ENCODE measurements at places on chromosomes 1 and 21.

GRCh38 chr1:85314726-85315125 lies 38.3 kb upstream of the BCL10 start:
- DNase-seq: no peak

- DNase-seq: no peak
These were observed 8.7 kb downstream of the PLA2G2D start for GRCh38 chr1:20110679-20111078.

GRCh38 chr1:106534612-106535011 lies 521.9 kb upstream of the PRMT6 start:
- DNase-seq: no peak

GRCh38 chr1:89719502-89720306 lies 86.8 kb downstream of the LRRC8C start:
- no peak for DNase-seq

GRCh38 chr21:38770660-38771059 lies 35.1 kb upstream of the ETS2 start:
- no peak for DNase-seq

DNA sequence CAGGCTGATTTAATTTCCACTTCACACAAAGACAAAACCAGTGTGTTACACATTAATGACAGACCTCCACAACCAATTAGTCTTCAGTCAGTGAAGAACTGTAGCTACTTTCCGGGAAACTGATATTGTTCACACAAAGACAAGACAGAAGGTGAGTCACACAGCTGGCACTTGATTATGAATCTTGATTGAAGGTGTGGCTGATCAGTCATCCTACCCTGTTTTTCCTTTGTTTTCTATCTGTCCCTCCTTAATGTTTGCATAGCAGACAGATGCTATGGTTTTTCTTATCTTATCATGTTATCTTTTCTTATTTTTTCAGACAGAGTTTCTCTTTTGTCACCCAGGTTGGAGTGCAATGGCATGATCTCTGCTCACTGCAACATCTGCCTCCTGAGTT lies 185.1 kb upstream of the GREM2 start:
- no peak for DNase-seq

- no peak for DNase-seq
These were observed 78.5 kb downstream of the BCAR3 start for GRCh38 chr1:93603106-93603505.

- DNase-seq: no peak
These were observed 266.2 kb downstream of the FOXD2 start for GRCh38 chr1:47703981-47704596.

DNA sequence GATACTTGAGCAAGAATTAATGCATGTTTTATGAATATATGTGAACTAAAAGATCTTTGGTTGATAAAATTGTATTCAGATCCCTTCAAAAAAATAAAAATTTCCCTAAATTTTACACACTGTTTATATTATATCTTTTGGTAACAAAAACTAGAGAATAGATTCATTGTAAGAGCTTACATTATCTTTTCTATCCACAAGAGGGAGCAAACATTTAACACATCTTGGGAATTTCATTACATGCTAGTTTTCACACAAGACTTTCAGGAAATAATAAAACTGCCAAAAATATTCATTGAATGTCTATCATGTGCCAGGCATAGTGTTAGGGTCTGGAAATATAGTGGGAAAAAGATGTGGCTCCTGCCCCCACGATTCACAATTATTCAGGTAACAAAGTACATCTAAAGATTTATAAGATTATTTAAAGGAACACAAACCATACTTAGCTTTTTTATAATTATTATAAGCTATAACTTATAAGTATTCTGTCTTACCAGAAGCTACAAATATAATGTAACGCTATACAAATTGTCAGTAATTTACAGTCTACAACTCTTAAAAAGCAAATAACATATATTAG lies 30.6 kb downstream of the FAF1 start:
- no peak for DNase-seq

DNA sequence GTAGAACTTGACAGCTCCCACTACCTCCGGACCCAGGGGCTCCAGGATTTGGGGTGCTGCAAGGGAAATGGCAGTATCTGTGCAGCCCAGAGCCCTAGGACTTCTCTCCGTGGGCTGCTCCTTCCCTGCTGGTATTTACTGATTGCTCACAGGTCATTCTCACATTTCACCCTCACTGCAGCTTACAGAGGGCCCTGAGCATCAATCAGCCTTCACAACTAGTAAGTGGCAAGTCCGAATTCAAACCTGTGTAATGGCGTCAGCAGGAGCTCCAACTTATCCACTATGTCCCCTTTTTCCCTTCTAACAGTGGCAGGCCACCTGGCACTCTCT lies 32.4 kb downstream of the PIK3C2B start:
- no peak for DNase-seq

DNA sequence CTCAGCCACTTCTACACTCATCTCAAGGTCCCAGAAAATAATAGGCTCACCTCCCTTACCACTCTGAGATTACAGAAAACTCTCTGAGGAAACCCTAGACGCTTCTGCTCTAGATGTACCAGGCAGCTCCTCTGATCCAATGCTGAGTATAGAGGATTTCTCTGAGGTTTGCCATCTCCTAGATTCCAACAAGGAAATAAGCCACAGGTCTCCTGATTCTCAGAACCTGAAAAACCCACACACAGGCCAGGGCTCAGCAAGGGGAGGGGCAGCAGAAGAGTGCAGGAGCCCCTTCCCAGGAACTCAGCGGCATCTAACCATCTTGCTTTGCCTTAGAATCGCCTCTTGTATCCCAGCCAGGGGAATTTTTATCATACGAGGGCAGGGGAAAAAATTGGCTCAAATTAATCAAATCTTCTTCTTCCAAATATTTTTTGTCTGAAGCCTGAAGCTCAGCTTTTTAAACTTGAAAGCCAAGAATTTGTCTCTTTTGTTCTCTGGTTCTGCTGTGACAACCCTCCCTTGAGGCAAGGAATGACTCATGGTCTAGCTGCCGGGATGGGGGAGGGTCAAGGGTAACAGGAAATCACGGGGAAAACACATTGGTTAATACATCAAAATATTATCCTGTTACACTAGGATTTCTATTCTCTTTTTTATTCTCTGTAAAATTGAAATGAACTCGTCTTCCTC lies 30.8 kb downstream of the GORAB start:
- no peak for DNase-seq

DNA sequence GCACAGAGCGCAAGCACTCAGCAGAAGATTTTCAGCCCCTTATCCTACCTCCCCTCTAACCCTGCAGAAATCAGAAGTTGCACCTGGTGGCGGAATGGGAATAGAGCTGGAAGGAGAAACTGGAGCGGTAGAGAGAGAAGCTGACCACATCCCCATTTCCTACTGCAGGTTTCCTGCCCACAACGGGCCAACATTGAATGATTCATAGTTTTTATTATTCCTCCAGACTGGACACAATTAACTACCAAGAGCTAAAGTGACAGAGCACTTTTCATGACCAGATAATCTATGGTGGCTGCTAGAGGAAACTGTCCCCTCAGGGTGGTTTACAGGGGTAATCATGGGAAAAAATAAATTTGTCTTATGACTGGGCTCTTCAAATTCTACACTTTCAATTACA lies 21.3 kb upstream of the LRRC8D start:
- no peak for DNase-seq

DNA sequence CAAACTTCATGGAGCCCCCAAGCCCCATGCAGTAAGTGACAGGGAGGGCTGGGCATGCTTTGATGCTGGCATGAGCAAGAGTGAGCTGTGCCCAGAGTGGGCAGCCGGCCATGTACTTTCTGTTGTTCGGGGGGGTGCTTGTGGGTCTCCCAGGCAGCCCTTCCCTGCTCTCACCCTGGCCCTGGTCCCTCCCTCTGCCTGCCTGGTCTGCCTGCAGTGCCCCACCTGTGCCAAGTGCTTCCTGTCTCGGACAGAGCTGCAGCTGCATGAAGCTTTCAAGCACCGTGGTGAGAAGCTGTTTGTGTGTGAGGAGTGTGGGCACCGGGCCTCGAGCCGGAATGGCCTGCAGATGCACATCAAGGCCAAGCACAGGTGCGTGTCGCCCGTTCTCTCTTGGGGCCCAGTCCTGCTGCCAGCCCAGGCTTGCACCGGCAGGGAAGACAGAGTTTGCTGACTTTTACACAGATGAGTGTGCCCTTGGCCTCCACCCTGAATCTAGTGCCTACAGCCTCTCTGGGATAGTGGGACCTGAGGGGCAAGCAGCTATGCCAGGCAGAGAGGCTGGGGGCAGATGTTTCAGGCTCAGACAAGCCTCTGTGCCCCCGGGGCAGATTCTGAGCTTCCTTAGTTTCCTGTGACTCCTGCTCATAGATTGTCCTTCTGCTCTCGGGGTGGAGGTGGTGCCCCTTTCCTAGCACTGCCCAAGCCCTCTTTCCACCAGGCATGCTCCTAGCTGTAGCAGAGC lies 7.6 kb downstream of the ZBTB48 start:
- no peak for DNase-seq

- DNase-seq: peak; percentile 30
These were observed 74.1 kb upstream of the JUN start for GRCh38 chr1:58857680-58858673.

- DNase-seq: no peak
These were observed 45.7 kb upstream of the HOOK1 start for GRCh38 chr1:59768792-59769735.

- DNase-seq: peak; percentile 31
These were observed 859 bp upstream of the ERMAP start for GRCh38 chr1:42815941-42816584.

GRCh38 chr21:15422783-15423182 lies 307.0 kb upstream of the USP25 start:
- no peak for DNase-seq

DNA sequence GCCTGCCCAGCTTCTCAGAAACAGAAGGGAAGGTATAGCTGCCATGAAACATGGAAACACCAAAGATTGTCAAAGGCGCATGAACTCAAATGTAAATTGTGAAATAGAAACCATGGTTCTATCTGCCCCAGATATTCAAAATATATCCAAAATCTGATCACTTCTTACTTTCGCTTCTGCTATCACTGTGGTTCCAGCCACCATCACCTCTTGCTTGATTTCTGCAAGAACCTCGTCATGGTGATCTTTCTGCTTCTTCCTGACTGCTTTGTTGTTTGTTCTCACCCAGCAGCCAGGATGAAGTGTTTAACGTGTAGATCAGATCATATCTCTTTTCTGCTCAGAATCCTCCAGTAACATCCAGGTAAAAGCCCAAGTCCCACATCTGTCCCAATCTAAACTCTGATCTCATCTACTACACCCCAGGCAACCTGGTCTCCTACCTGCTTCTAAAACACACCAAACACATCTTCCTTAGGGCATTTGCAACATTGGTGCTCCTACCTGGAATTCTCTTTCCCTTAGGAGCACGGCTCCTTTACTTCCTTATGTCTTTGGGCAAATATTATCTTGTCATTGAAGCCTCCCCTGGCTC lies 10.5 kb upstream of the LMO4 start:
- no peak for DNase-seq

GRCh38 chr1:32864375-32865019 lies 6.2 kb downstream of the FNDC5 start:
- DNase-seq: no peak

- no peak for DNase-seq
These were observed 348.7 kb upstream of the NR5A2 start for GRCh38 chr1:199678771-199679170.

DNA sequence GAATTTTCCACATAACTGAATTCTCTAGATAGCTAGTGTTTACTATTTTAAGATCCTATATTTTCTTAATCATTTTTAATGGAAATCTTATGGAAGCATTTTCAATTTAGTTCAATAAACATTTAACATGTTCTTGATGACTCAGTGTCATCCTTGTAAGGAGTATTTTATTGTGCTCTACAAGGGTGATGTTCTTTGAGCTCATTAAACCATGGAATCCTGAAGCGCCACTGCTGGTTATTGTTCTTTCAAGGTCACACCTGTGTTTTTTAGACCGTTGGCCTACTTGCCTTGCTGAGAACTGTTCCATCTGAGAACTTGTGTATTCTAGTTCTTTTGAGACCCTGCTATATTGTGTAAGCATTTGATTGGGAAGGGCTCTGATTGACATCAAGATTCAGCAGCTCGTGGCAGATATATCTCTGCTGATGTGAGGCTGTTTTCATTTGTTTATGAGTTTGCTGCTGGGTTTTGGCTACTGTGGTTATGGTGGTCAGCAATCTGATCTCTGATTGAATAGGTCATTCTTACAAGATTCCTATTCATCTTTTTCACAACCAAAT lies 132.0 kb downstream of the GIPC2 start:
- DNase-seq: no peak

GRCh38 chr1:48823168-48823567 lies 46.5 kb upstream of the BEND5 start:
- DNase-seq: no peak

DNA sequence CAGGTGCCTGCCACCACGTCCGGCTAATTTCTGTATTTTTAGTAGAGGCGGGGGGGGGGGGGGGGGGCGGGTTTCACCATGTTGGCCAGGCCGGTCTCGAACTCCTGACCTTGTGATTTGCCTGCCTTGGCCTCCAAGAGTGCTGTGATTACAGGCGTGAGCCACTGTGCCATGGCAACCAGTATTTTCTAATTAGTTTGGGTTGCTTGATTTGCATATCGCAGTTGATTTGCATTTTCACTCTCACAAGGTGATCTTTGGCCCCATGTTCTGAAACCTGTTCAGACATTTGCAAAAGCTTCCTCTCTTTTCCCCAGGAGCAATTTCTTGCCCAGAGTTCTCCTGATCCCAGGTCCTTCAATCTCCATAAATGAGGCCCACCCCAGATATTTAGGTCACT lies 1.7 kb downstream of the TOR3A start:
- DNase-seq: peak; percentile 10

GRCh38 chr1:170893655-170894297 lies 41.6 kb upstream of the MROH9 start:
- no peak for DNase-seq

- no peak for DNase-seq
These were observed 4.5 kb downstream of the TRMT1L start for GRCh38 chr1:185152187-185152767.

DNA sequence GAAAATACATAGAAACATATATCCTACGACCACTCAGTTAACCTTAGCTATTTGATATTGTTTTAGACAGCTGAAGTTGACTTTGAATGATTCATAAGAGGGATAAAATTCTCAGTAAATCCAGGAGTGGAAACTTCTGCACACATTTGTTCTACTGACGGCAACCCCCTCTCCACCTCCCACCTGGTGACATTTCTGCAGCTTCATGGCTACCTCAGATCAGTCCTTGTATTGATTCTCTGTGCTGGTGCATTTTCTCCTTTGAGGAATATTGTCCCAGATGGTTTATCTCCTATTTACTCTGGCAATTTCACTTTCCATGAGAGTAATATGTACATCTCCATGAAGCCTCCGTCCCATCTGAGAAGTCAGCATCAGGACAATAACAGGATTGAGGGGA lies 57.7 kb upstream of the COA6 start:
- no peak for DNase-seq

- DNase-seq: peak; percentile 86
These were observed at the start of gene ST6GALNAC3 for GRCh38 chr1:76074321-76075187. TSS of gene ST6GALNAC3 (plus strand) at chr1:76074746.

Data from activated T-cell treated with anti-CD3 and anti-CD28 coated beads, Interleukin-2, amount 50 U/mL, for 48 hours (primary cell).